ENCODE measurements at places on chromosomes 1 and 21. TPM values are rescaled to one million over a fixed set of nuclear protein-coding genes. Genes with fewer than 3 reads are reported as not detected.

GRCh38 chr1:62439652-62440371 lies 3.0 kb downstream of the USP1 start:
- DNase-seq: no peak

DNA sequence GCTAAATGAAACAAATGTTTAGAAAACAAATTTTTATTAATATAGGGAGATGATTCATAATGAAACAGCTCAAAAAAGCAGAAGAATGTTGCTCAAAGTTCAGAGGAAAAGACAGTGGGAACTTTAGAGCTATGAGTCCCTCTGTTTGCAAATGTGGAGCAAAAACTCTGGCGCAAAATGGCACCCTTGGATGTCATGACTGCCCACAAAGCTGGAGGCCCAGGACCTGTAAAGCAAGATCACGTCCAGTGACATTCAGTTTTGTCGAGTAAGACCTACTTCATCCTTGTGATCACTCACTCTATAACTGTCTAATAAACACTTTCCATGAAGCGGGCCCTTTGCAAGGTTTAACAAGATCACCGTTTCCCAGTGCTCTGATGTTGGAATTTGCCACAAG lies 9.1 kb upstream of the EXO1 start:
- no peak for DNase-seq

The KCNK2 gene
- 0.19 TPM for total RNA-seq

DNA sequence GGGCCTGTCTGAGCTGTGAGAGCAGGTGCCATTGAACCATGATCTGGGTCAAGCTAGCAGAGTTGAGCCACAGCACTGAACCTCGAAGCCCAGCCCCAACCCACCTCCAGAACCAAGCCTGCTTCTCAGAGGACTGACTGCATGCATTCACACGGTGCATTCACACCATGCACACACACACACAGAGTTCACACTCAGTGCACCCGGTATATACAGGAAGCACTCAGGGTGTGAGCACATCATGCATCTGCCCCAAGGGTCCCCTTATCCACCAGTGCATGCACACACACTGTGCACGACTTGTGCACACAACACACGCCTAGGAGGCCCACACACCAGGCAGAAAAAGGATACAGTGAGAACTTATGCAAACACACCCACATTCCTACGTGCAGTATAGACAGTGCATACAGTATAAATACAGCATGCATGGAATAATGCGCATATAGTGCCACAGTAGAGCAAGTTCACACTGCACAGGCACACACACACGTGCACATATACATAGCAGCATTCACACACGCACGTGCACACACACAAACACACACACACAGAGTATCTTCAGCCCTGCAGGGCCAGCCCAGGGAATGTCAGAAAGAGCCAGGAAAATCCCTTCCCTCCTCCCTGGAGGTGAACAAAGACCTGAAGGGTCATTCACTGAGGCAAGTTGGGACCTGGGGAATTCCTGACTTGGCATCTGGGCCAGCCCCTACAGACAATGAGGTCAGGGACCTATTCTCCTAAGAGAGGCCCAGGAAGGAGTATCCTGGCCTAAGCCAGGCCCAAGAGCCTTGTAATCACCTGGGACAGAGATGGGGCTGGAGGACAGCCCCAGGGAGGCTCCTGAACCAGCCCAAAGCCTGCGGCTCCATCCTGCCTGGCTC lies 42.1 kb downstream of the CAMK2N1 start:
- no peak for DNase-seq

DNA sequence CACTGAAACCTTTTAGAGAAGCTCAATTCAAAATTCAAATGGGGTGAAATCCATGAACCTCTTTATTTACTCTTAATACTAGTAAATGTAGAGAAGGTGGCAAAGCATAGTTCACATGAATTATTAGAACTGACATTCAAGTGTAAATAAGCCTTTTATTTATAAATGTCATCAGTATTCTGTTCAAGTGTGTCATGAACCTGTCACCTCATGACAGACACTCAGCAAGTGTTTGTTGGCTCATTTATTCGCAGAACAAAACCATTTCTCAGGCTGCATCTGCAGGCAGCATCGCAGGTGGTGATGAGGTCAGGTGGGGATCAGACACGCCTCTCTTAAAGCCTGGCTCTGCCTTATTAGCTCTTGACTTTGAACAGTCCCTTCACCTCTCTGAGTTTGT lies 116.6 kb downstream of the SETD4 start:
- no peak for DNase-seq

The SLAMF7 gene
- total RNA-seq: 0.44 TPM

DNA sequence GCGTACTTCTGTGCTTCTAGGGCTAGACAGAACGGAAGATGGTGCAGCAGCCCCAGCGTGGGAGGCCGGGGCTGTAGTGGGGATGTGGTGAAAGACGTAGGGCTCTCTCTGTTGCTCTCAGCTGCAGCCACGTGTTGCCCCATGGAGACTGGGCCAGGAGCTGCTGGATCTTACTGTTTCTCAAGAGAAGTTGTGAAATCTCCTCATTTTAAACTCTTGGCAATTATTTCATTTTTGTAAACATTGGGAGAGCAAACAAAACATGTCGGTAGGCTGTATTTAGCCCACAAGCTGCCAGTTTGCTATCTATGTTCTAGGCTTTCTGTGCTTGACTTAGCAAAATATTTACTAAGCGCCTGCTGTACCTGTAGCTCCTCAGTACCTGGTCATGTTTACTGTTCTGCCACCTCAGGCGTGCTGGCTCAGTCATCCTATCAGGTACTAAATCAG lies 15.9 kb upstream of the ELOA start:
- DNase-seq: peak; percentile 68

GRCh38 chr1:59765011-59765730 lies 49.6 kb upstream of the HOOK1 start:
- no peak for DNase-seq

The TTLL7 gene
- 18.2 TPM for total RNA-seq

DNA sequence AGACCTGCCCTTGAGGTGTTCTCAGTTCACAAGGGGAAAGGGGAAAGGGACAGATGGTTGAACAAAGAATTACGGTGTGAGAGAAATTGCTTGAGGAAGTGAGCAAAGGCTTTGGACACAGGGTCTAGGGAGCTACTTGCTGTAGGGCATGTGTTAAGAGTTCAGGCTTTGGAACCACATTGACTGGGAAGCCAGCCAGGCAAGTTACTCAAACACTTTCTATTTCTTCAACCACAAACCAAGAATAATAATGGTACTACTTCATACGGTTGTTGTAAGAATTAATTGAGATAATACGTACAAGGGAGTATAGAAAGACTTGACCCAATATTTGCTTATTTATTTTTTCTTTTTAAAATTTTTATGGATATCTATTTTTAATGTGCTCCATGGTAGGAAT lies 26.6 kb downstream of the AK4 start:
- DNase-seq: no peak

DNA sequence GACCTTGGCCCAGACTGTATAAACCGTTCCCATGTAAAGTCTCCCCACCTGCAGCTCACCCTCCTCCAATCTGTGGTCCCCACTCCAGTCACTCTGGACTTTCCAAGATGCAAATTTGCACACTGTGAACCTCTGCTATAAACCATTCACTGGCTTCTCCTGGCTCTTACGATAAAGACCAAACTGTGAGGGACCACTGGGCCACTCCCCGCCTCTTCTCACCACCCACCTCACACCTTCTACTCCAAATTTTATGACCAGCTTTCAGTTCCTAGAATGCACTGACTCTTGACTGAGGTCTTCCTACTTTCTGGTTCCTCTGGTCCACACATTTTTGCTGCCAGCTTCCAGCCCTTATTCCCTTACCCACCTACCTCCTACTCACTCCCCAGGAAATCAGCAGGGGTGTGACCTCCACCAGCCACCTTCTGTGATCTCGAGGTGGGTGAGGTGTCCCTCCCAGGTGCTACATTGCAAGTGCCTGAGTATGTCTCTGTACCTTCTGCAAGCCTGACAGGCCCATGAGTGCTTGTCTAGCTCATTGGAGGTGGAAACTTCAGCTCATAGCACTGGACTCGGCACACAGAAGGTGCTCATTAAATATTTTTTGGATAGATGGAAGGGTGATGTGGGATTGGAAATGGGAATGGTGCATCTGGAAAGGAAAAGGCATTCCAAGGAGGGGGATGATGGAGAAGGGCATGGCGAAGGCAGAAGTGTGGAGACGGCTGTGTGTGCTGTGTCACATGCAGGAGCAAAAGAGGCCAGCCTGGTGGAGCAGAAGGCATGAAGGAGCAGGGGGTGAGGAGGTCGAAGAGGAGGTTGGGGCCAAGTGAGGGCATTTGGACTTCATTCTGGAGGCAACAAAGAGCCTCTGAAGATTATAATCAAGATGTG lies 15.6 kb upstream of the CSF1 start:
- no peak for DNase-seq

The FAAH gene
- 25.9 TPM for total RNA-seq

GRCh38 chr1:54460351-54460750 lies 54.2 kb upstream of the SSBP3 start:
- no peak for DNase-seq

DNA sequence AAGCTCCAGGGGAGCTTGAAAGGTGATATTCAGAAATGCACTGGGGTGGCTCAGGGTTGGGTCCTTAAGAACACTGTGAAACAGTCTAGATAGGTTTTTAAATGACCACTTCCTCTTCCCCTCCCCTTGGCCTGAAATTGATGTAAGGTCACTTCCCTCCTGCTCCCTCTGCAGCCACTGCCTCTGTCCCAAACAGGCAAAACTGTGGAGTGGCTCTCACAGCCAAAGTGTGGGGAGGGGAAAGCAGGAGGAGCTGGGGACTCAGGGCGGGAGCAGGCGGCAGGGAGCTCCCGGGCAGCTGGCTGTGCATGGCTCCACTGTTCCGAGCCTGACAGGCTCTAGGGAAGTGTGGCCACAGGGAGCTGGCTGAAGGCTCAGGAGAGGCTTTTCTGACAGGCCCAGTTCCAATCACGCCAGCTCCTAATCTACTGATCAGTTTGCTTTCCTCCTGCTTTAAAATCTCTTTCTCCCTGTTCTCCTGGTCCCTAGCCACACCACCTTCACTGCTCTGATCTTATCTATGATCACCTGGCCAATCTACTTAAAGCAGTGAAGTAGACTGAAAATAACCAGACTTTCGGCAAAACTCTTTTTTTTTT lies 5.1 kb upstream of the CSRP1 start:
- DNase-seq: no peak

- peak; percentile 72 for DNase-seq
Measured at GRCh38 chr1:39657923-39658485, 13.9 kb downstream of the NT5C1A start.

DNA sequence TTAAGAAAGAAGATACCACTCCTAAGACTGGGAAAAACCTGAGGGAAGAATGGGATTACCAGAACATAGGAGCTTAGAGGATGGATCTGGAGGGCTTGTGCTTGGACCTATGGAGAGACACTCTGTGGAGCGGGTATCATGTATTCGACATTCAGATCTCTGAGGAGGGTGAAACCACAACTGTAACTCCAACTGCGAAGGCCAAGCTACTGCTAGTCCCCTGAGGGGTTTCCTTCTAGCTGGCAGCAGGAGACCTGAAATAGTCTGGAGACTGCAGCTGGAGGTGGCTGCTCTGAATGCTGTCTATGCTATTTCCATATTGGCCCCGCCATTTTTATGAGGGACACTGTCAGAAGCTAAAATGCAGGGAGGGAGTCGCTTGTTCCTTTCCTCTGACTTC lies 462.3 kb downstream of the PTPRC start:
- DNase-seq: no peak

The NBPF6 gene
- total RNA-seq: not detected

- no peak for DNase-seq
Measured at GRCh38 chr1:59123081-59123681, 173.7 kb upstream of the FGGY start.

The VSIG8 gene
- not detected for total RNA-seq

The TLR5 gene
- total RNA-seq: 3.4 TPM

The AMY1A gene
- 0.58 TPM for total RNA-seq

The KRTAP12-2 gene
- not detected for total RNA-seq

GRCh38 chr1:233132445-233132844 lies 163.1 kb downstream of the PCNX2 start:
- DNase-seq: no peak

DNA sequence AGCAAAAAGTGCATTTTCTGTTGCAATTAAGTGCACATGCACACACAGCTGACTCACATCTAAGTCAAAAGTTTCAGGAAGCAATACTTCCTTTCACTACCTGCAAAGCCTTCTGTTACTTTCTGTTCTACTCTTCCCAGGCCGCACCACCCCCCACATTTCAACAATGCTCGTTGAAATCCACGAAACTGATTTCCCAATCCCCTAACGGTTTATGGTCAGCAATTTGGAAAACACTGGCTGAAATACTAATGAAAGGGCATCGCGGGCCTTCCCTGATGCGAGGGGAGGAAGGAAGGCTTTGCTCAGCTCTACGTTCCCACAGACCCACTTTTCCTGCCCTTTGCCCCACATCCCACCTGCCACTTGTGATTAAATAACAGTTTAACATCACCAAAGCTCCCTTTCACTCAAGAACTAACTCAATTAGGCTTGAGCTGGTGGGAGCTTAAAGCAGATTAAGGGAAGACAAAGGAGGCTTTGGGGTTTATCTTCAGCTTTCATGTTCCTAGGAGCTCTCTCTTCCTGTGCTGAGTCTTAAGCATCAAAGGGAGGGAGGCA lies 243.2 kb upstream of the RAB4A start:
- no peak for DNase-seq

The PIGV gene
- total RNA-seq: 5.8 TPM

The ANKRD34A gene
- 0.09 TPM for total RNA-seq

DNA sequence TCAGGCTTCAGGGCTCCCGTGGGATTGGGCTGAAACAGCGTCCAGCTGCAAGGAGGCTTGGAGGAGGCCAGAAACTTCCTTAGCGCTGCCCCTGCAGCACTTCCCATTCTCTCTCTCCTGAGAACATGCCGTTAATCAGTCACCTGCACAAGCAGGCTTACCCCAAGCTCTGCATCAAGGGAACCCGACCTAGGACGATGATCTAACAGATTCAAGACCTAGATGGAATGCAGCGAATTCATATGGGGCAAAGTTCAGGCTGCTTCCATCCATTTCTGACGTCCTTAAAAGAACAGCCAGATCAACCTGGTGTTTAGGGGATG lies 114.1 kb downstream of the ERG start:
- DNase-seq: no peak

GRCh38 chr1:204617256-204618147 lies 68.0 kb downstream of the LRRN2 start:
- DNase-seq: no peak
